WTC11 (cell line): ENCODE measurements at places on chromosomes 12 and 14.

- DNase-seq = no peak
Observed at GRCh38 chr14:32129124-32129523, 52.0 kb downstream of the ARHGAP5 start.

GRCh38 chr14:69963966-69964365 is 84.8 kb downstream of the SMOC1 start:
- no peak for DNase-seq

GRCh38 chr12:49367381-49368239 is at the start of gene SPATS2:
Gene SPATS2 (plus strand): TSS chr12:49367462. CDS start chr12:49461013, 93,551 bp downstream.
- DNase-seq = peak; percentile 99

DNA sequence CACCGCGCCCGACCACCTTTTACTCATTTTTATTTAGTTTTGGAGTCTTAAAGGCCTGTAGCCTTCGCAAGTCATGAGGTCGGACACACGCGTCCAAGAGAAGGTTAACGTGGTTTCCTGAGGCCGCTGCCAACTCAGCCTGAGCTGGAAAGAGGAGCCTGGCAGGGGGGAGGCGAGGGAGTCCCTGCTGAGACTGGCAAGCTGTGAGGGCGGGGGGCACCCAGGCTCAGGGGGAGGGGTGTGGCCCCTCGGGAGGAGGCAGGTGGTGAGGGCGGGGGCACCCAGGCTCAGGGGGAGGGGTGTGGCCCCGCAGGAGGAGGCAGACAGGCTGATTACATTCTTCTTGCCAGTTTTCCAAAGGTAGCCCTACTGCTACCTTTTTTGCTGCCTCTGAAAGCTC is 143.2 kb downstream of the PIWIL1 start:
- no peak for DNase-seq

DNA sequence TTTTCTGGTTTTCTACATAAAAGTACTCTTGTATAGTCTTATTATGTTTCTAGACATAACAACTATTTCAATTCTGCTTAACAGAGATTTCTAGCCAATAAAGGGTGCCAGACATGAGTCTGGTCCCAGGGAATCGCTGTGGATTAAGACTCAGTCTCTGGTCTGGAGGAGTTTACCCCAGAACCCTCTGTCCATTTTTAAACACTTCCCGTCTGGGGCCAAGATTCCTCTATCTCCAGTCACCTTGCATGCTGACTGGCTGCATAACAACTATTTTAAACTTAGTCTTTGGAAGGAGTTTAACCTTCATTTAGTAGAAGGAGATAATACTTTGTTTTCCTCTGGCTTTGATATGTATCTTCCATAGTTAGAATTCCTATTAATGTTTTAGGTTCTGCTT is 163.1 kb upstream of the IFNG-AS1 start:
- no peak for DNase-seq

DNA sequence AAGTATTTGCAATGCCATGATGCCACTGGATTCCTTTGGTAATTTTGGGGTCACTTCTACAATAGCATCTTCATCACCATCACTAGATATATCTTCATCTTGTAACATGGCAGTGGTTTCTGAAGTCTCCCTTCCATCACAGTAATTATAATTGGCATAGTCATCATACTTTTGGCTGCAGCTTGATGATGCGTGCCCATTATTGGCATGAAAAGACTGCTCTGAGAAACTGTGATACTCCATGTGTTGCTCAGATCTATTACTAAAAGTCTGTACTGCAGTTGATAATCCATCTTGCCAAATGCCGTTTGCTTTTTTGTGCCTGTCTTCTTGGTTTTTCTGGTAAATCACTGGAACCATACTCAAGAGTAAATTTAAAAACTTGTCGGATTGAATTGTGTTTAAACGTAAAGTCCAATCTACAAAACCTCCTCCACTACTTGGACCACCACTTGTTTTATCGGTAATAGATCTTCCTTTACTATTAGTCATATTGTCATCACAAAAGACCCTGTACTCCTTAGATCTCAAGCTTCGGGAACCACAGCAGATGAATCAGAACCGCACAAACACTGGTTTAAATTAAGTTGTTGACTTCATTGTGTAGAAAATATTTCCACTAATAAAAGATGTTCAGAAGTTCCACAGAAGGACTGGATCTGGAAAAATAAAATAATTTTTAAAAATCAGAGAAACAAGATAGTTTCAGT is 29.9 kb downstream of the SLC41A2 start:
- DNase-seq = no peak
